ENCODE measurements at places on chromosomes 13 and 19.

DNA sequence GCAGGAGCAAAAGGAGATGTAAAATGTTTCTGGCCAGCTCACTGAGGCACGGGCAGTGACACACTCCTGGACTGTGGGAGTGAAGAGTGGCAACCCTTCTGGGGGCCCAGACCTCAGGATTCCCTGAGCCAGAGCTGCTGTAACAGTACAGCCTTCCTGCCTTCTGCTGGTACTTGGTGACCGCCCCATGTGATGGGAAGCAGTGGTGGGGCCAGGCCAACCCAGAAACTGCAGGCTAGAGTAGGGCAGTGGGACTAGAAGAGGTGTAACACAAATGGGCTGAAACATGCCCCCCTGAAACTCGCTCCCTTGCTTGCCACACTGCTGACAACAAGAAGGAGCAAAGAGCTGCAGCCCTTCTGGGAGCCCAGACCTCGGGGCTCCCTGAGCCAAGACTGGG is 217.1 kb upstream of the TRPC4 start:
- no peak for DNase-seq

DNA sequence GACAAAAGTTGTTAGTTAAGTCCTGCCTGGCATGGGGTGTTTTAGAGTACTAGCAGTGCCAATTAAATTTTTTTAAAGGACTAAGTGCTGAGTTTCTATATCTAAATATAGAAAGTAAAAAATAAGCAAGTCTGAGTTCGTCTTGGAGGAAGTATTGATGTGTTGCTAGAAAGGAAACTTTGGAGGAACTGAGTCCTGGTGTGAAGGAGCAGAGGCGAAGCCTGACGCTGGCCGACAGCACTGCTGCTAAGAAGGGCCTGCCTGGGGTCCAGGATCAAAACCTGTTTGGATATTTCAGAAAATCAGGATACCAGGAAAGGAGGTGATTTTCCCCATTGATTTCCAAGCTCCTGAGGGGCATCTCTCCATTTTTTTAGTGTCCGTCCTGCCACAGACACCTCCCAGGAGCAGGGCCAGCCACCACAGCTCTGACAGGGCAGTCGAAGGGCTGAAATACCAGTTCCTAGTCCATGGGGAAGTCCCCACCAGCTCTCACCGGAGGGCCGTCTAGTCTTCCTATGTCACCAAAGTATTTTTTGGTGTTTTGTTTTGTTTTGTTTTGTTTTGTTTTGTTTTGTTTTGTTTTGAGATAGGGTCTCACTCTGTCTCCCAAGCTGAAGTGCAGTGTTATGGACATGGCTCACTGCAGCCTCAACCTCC is 38.2 kb upstream of the NPAS1 start:
- no peak for DNase-seq

DNA sequence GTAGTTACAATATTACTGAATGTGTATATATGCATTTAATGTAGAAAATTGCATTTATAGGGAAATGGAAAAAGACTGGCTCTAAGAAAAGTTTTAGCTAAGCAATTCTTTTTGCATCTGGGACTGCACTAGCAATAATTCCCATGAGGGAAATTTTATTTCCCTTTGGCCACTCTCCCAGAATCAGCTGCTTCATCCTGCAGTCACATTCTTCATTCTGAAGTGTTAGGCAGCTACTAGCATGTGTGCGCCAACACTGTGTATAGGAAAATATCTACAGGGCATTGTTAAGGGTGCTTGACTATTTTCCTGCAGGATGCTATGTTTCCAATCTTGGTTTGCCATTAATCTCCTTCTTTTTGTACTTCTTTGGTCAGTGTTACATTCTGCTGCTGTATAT is 312.8 kb upstream of the PCDH20 start:
- peak; percentile 37 for DNase-seq

DNA sequence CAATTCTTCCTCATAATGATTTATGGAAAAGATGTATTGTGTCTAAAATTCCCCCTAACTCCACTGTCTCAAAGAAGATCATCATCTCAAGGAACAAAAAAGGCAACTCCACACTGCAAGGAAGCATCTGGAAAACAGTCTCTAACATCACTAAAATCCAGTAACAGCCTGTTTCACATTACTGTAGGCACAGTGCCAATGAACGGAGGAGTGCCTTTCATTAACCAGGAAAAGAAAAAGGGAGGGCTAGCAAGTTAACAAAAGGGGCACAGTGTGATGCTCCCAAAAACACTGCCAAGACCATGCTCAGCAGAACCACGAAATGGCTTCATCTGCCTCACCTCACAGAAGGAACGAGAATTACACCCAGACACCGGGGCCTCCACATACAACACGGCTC is 8.5 kb downstream of the TMTC4 start:
- DNase-seq: no peak

DNA sequence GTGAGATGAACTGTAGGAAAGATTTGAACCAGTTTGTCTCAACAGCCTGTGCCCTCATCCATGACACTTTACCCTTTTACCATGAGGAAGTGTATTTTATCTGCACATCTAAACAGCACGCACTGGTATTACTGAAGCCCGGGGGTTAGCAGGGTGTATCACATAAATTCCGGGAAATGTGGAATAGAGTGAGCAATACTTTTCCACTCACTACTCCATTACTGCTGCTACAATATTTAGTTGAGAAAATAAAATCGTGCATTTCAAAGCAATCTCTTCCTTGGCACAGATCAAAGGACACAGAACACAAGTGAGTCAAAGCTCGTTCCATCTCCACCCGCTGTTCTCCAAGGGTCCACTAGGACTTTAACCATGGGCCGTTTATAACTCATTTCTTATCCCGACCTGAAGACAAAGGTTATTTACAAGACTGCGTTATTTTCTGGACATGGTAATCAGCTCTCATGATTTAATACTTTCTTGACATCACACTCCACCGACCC is 35.2 kb downstream of the STK24 start:
- no peak for DNase-seq
